ENCODE measurements at places on chromosomes 2 and 18.

GRCh38 chr2:41038408-41038807 is 586.5 kb upstream of the SLC8A1 start:
- no peak for DNase-seq

- no peak for DNase-seq
These were observed 252.2 kb downstream of the KLHL29 start for GRCh38 chr2:23637011-23637778.

GRCh38 chr2:102027036-102027980 is 35.5 kb downstream of the IL1R2 start:
- no peak for DNase-seq

DNA sequence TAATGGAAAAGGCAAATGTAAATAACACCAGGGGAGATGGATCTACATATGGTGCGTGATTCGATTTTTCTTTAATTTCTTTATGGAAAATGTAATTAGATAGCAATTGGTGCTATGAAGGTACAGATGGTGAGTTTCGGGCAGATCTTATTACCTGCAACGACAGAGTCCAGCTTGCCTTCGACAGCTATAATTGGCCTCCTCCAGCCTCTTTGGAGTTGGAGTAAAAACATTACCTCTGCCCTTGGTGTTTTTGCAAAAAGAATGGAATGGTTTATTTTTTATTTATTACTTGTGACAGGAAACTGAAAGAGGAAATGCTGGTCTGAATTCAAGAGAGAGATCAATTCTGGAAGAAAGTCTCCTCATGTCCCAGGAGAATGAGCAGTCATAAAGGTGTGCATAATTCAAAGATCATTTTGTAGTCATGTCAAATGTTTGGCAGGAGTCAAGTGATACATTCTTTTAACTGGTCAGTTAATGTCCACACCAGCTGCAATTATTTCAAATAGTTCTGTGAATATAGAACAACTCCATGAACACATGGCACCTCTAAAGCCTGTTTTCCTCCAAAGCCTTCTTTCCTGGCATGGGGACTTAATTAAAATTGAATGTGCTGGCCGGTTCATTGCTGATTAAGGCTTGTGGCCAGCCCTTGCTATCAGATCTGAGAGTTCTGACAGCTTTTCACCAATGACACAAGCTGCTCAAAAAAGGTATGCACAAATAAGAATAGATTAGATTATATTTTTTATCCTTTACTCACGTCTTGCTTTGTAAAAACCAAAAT is 46.9 kb upstream of the KCNH7 start:
- no peak for DNase-seq

DNA sequence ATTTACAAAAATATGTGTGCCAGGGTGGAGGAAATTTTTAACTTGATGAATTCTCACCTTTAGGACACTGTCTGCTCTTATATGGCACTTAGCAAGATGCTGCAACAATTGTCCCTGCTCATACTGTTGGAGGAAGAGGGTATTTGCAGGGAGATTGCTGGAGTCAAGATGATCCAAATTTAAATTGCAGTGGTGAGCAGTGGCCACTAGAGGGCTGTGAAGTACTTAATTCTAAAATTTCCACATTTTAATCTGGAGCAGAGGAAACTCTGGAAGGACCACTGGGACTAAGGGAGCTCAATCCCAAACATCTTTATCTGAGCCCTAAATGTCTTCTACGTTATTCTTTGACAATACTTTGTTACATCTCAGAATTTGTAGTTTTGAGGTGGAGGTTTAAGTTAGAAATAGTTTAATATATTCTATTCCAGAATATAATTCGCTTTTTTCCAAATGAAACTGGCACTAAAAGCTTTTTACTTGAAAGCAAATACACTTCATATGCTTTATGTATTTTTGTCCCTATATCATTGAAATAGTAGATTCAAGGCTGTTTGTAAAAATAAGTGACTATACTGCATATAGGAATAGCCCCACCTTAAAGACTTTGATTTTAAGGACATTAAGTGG is 33.0 kb upstream of the PTH2R start:
- DNase-seq: no peak

DNA sequence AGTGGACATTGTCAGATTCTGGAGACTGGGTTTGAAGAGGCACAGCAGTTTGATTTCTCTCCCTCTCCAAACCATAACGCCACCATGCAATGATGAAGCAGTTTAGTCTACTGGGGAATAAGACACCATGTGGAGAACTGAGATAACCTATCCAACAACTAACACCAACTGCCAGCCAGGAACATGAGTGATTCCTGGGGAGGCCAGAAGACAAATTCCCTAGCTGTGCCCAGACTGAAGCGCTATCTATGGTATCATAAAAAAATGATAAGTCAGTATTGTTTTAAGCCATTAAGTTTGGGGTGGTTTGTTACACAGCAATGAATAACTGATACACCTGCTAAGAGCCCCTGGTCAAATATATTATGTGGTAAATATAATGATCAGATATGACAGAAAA is 129.3 kb downstream of the EXOC6B start:
- no peak for DNase-seq

DNA sequence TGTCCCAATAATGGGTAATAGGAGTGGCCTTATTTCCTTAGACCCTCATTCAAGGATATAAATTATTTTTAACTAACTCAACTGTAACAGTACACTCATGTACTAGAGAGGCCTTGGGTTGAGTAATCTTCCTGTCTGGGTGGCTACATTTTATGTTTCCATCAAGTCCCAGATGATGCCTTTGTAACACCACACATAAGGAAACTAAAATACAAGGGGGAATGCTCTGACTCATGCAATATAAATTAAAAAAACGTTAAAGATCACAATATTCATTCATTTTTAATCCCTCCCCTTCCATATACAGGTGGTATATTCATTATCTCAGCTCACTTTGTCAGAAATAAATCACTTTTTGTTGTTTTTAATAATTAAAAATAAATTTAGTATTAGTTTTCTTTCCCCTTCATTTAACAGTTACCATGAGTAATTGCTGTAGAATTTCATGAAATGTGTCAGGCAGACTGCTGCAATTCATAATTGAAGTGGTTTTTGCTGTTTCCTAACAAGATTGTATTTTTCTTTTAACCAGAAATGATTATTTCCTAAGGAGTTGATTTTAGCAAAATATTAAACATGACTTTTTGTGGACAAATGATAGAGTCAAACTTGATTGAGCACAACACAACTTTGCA is 1403.6 kb downstream of the SUCLG1 start:
- DNase-seq: no peak

DNA sequence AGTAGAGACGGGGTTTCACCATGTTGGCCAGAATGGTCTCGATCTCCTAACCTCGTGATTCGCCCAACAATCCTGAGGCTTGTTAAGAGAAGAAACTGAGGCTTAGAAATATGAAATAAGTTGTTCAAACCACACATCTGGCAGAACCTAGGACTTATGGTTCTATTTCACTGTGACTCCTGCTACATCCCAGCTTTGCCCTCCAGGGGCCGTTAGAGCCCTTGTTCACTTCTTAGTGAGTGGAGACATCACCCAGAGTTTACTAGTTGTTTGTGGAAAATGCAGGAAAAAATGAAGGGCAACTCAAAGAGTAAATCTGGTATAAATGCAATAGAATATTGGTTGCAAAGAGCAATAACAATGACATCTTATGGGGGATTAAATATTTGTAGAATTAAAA is 43.9 kb downstream of the MARCHF4 start:
- no peak for DNase-seq

Data from stimulated activated CD4-positive, alpha-beta T cell treated with anti-CD3 and anti-CD28 coated beads, Interleukin-1b, Interleukin-23, amount 100 ng/mL, for 1 hour (primary cell).